Psoas muscle (tissue), 8 donors: ENCODE measurements at places on chromosomes 1 and 21.

DNA sequence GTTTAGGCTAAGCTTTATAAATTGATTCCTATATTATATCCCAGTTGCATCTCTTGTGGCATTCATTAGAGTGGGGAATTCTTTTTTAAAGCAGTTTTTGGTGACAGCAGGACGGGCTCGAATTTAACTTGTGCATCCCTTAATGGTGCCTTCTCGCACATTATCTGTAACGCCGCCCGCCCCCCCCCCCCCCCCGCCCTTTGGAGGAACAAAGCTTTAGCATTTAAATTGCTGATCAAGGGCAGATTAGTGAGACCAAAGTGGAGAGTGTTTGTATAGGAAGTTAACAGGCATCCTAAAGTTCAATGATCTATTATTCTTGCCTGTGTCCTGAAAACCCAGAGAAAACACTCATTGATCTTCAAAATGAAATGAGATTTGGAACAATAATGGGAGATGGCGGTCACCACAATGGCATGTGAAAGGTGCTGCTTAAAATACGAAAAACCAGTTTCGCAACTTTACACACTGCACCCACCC is 2.2 kb downstream of the LMO4 start:
- H3K4me1 ChIP-seq: peaks cover 24% of the 10 kb centered on the region
- H3K4me3 ChIP-seq: peak overlapping the region; percentile 71
- DNase-seq: no peak
- H3K27ac ChIP-seq: peak overlapping the region; percentile 92
- peaks cover 11% of the 10 kb centered on the region for H3K36me3 ChIP-seq

GRCh38 chr21:43281661-43282357 is 113.0 kb downstream of the CRYAA start:
- H3K27ac ChIP-seq: no peak overlapping the region
- no peak overlapping the region for H3K4me3 ChIP-seq
- peaks cover 19% of the 10 kb centered on the region for H3K27me3 ChIP-seq
- no peaks in the 10 kb centered on the region for H3K4me1 ChIP-seq
- no peaks in the 10 kb centered on the region for H3K36me3 ChIP-seq

GRCh38 chr1:81802707-81803430 is 2.1 kb downstream of the ADGRL2 start:
- peaks cover 39% of the 10 kb centered on the region for H3K27me3 ChIP-seq
- DNase-seq: peak; percentile 69
- H3K27ac ChIP-seq: peak overlapping the region; percentile 80

DNA sequence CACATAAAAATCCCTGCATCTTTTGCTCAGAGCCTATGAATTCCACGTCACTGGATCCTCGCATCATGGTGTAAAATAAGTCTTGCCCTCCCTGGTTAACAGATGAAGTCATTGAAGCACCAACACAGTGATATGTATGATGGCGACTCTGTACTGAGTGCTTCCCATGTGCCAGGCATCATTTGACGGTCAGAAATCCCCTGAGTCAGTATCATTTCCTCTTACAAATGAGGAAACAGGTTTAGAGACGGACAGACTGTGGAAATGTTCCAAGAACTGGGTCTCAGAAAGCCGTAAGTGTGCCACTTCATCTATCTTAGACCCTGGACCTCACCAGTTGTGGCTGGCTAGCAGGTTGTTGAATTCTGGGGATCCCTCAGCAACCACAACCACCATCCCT is 5.1 kb upstream of the OLFML2B start:
- no peak for DNase-seq
- no peak overlapping the region for H3K4me3 ChIP-seq
- peaks cover 7% of the 10 kb centered on the region for H3K4me1 ChIP-seq
- H3K27ac ChIP-seq: no peak overlapping the region

DNA sequence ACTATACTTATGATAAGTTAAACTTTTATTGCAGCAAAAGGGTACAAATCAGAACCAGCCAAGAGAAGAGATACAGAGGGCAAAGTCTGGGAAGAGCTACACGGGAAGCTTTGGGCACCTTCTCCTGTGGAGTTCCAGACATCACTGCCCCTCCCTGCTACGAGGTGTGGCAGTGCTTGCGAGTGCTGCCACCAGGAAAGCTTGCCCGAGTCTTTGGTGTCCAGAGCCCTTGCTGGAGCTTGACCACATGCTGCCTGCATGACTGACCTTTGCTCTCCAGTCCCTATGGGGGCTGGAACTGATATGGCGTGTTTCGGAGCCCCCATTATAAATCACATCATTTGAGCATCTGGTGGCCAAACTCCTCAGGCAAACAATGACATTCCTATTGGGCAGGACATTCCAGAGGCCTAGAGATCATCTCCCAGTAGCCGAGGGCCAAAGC is 23.4 kb downstream of the PLEKHO1 start:
- no peak overlapping the region for H3K27ac ChIP-seq
- H3K36me3 ChIP-seq: no peaks in the 10 kb centered on the region
- no peaks in the 10 kb centered on the region for H3K4me1 ChIP-seq
- no peak for DNase-seq
- H3K27me3 ChIP-seq: no peaks in the 10 kb centered on the region
- no peak overlapping the region for H3K4me3 ChIP-seq

DNA sequence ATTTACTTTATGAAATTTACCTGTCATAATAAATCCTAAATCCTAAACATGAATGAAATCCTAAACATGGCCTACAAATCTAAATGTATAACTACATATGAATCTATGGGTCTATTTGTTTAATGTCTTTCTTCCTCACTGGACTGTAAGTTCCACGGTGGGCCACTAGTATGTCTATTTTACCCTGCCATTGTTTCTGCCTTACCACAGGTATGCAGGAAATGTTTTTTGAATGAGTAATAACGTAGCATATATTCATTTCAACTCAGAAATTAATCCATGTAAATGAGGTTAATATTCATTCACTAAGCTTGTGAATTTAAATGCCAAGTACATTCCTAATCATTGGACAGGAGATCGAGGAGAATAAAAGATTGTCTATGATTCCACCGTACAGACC is 35.3 kb downstream of the B3GALNT2 start:
- H3K36me3 ChIP-seq: no peaks in the 10 kb centered on the region
- H3K27me3 ChIP-seq: no peaks in the 10 kb centered on the region
- H3K27ac ChIP-seq: no peak overlapping the region
- no peaks in the 10 kb centered on the region for H3K4me1 ChIP-seq
- H3K4me3 ChIP-seq: no peak overlapping the region

- no peaks in the 10 kb centered on the region for H3K36me3 ChIP-seq
- no peaks in the 10 kb centered on the region for H3K4me1 ChIP-seq
- H3K27me3 ChIP-seq: peaks cover 13% of the 10 kb centered on the region
- H3K27ac ChIP-seq: no peak overlapping the region
- no peak for DNase-seq
Observed at GRCh38 chr1:46547481-46548383, 3.7 kb downstream of the KNCN start.
